ENCODE measurements at places on chromosomes 3 and 15.

DNA sequence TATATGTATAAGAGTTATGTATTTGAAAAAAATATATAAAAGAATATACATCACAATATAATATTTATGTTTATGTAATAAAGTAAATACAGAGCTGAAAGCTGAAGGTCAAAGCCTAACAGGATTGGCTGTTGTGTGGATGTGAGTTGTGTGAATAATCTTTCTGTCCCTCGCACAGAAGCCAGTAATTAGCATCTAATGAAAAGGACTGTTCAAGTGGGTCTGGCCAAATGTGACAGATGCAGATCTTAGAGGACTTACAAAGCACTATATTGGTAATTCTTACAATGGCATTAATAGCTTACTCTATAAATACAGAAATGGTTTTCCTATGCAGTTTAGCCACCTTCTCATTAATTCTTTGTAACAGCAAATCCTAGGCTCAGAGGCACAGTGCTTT is 2.4 kb downstream of the MKRN3 start:
- no peak for DNase-seq

- DNase-seq = no peak
These were observed 3.7 kb downstream of the MEIS2 start for GRCh38 chr15:37096558-37097143.

GRCh38 chr15:90126596-90127435 is 24.5 kb upstream of the IDH2 start:
- no peak for DNase-seq

DNA sequence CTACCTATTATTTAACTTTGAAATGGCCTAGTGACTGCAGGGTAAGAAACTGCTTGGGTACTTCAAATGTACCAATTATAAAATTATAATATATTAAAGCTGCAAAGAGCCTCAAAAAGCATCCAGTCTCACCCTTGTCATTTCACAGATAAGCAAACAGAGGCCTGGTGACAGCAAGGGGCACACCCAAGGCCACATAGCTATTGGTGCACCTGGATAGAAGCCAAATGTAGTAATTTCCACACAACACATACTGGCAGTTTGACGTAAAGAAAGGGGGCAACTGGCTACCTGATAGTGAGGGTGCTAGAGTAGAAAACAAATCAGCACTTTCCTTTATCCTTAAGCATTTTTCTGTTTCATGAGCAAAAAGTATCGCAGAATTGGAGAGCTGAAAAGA is 51.1 kb downstream of the IFT57 start:
- DNase-seq = no peak

GRCh38 chr3:174640932-174641331 is 218.2 kb upstream of the NAALADL2 start:
- DNase-seq = no peak

DNA sequence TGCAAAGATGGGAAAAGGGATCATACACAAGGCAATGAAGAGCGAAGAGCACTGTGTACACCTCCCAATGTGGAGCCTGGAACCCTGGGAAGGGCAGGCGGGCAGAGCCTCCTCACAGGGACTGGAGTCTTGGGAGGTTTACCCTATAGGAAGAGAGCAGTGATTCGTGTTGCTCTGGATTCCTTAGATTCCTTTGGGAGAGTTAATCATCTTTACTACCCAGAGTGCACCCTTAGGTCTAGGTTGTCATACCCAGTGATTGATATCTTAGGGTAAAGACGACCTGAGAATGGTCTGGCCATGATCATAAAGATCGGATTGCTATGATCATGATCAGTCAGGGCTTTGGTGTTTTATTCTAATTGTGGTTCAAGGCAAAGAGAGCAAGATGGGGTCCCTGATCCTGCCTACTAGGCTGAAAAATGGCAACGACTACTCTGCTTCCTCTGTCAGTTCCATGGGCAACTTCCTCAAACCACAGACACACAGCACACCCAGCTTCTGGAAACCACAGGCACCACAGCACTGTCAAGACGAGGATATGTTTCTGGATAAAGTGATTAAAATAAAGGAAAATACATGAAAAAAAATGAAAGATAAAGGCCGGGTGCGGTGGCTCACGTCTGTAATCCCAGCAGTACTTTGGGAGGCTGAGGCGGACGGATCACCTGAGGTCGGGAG is 20.4 kb upstream of the MAP6D1 start:
- DNase-seq = no peak

GRCh38 chr3:2853651-2854050 is 256.5 kb downstream of the IL5RA start:
- DNase-seq = no peak

DNA sequence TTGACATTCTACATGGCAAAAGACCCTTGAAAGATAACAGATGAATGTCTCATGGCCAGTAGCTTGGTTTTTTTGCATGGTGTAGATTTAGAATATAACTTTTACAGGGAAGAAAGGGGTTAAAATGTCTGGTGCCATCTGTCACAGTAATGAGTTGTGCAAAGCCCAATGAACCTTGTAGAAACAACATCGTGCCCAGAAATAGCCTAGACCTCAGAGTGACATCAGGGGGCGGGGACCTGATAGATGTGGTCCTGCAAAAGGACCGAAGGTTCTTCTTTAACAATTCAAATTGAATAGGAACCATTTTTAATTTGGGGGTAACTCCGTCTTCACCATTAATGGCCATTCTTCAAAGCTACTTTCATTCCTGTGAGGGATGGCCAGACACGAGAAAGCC is 254.1 kb upstream of the CTDSPL start:
- DNase-seq = no peak

GRCh38 chr3:66518126-66518525 is 17.3 kb upstream of the LRIG1 start:
- no peak for DNase-seq

DNA sequence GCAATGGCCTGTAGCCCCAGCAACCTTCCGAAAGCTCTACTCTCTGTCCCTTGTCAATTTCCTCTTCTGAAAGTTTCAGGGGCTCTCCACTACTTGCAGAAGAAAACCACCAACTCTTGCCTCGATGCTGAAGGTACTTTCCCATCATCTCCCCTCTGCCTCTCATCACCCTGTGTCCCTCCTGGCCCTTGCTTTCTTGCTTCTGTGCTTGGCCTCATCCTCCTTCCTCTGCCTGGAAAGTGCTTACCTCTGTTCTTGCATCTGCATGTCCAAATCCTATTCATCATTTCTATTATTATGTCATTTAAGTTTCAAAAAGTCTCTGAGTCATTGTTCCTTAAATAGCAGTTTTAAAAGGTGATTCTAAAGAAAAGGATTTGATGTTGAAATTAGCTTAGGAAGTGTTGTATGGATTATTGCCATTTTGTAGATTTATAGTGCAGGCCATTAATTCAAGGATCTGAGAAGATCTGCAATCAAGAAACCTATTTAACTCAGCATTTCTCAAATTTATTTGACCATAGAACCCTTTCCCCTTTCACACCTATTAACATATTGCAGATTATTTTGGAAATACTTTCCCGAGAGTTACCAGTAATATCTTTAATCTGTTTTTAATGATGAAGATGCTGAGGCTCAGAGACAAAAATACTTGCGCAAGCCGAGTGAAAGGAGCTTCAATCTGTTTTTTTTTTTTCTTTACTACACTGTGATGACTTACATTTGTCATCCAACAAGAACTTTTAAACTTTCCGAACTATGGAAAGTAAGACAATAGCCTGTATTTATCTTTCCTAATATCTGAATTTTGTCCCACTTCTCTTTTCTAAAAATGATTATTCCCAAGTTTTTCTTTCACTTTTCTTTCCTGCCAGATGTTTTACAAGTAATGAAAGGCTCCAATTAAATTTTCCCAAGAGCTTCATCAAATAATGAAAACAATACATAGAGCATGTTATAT is 22.3 kb upstream of the CFAP161 start:
- no peak for DNase-seq

GRCh38 chr3:162132981-162133380 is 636.4 kb downstream of the OTOL1 start:
- DNase-seq = no peak

DNA sequence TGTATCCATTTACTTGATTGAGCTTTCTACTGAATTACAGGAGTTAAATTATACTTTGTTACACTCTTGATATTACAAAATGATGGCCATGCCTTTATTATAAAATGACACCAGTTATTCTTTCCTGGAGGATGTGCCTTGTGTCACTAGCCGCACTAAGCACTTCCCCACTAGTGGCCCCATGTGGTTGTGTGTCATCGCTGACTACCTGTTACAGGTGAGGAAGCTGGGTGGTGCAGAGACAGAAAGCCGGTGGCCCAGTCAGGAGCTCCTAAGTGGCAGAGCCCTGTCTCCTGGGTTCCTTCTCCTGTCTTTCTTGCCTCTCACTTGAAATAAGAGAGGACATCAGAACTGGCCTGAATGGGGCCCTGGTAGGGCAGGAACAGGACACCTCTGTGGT is 96.8 kb downstream of the IGF1R start:
- no peak for DNase-seq

- DNase-seq = no peak
These were observed 22.9 kb upstream of the SMAD6 start for GRCh38 chr15:66679061-66679656.

DNA sequence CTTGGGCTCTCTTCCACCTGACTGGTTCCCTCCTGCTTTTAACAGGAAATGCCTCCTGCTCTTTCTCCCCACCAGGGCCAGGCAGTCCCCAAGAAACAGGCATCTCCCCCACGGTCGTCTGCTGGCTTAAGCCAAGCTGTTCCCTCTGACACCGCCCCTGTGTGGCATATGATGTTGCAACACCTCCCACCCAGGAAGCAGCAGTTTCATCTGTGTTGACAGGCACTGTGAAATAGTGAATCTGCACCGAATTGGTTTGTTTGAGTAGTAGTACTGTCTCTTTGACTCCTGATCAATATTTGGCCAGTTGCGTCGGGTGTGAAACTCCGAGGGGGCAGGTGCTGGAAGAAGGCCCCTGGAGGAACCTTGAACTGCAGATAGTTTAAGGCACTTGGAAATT is 188.8 kb downstream of the FEZF2 start:
- no peak for DNase-seq

- no peak for DNase-seq
These were observed 33.6 kb downstream of the GPR171 start for GRCh38 chr3:151169262-151169947.

DNA sequence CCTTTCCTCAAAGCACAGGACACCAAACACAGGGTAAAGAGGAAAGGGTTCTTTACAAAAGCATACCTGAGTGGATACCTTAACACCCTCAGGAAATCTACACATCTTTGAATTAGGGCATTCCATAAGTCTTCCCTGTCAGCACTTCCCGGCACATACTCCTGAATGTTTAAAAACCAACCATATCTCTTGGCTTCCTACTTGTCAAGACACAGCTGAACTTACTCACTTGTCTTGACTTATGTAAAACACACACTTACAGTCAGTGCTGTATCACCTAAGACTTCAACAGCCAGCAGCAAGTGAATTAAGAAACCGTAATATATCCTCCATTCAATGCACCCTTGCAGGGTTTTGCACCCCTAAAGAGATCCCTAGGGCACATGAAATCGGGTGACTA is 17.5 kb downstream of the IL1RAP start:
- no peak for DNase-seq

GRCh38 chr3:185402561-185402960 is 39.6 kb downstream of the MAP3K13 start:
- no peak for DNase-seq

DNA sequence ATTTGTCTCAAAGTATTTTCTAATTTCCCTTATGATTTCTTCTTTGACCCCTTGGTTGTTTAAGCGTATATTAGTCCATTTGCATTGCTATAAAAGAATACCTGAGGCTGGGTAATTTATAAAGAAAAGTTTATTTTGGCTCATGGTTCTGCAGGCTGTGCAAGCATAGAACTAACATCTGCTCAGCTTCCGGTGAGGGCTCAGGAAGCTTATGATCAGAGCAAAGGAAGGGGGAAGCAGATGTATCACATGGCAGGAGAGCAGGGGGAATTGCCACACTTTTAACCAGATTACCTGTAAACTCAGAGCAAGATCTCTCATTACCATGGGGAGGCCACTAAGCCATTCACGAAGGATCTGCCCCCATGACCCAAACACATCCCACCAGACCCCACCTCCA is 148.2 kb downstream of the PDE8A start:
- no peak for DNase-seq

DNA sequence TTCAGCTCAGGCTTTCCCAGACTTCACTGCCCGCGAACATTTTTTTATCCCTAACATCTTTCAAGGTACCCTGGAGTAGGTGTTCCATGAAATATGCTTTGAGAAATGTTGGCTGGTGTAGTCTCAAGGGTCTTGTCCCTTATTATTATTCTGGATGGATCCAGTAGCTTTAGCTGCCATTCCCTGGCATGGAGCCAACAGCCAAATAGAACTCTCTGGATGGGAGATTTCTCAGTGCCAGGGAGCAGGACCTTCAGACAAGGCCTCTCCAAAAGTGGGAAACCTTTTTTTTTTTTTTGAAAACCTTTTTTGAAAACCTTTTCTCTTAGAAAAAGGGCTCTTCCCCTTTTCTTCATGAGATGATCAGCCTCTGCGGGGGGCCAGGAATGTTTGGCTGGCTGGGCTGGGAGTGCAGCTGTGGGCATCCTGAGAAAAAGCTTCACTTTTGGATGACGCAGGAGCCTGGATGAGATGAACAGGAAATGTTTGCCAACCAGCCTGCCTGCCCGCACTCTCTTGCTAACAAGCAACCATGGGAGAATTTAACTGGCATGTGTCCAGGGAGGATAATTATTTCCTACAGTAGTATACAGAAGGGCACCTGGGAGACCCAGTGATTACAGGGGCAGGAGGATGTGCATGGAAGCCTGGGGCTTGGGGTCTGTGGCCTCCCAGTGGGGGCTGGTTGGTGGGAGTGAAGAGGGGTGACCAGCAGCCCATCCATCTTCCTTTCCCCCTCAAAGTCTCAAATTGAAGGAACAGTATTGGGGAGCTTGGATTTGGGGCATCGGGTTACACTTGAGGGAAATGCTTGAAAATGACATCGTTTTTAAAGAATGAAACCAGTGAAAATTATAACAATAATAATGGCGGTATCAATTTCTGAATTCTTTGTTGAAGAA is 109.1 kb upstream of the LRIG1 start:
- DNase-seq = no peak

DNA sequence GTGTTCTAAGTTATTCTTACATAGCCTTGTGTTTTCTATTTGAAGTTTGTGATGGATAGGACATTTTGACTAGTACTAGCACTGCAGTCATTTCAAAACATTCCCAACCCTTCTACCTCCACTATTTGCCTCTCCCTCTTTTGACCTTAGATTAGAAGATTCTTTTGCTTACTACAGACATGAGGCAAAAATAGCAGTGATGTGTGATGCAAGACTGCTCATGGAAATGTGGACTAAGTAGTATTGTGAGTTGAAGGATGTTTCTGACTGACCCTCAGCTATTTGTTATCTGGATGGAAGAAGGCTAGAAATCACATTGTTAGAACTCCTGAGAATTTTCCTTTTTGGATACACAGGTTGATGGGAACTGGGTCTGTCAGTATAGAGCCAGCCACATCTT is 45.9 kb downstream of the ATP2C1 start:
- no peak for DNase-seq

DNA sequence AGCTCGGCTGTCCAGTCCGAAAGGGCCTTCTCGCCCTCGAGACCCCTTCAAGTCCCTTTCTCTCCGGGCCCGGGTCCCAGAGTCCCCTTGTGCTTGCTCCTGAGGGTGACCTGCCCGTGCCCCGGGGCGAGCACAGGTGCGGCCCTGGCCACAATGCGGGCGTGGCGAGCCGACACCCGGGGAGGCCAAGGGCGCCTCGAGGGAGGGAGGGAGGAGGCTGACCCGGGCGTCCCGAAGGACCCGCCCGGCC is 810 bp upstream of the MEF2A start:
- DNase-seq = no peak
